A172 (cell line): ENCODE measurements at places on chromosomes 6 and 20. TPM values are rescaled to one million over a fixed set of nuclear protein-coding genes. Genes with fewer than 3 reads are reported as not detected.

TREM1 gene
- total RNA-seq: not detected in 2 replicates

DNA sequence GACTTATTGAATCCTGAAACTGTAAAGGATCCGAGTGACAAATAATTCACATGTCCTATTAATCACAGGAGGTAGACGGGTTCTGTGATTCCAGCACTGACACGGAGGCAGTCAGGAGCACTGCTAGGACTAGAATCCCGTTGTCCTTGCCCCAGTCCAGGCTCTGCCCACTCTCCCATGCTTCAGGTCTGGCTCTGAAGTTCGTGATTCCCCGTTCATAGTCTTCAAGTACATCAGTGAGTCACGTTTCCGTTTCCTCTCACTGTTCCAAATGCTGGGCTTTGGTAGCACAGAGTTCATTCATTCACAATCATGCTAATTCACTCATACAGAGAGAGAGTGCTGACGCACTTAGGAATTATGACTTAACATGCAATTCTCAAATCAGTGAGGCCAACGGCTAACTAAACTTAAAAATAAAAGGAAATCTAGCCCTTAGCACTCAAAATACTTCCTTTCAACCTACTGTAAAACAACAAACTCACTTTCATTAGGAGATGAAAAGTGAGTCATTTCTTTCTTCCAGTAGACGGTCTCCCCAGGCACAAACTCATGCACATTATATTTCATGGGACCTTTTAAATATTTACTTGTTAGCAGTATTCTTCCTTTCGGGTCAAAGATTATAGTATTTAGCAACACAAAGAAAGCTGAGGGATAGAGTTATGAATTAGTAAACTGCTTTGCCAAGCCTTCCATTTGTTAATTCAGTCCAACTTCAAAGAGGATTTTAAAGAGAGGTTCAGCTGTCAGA, 94.0 kb upstream of the NHSL1 start:
- peak; percentile 91 for DNase-seq

- DNase-seq: peak; percentile 34
These were observed 482.3 kb upstream of the MANEA start for GRCh38 chr6:95094751-95095663.

DNA sequence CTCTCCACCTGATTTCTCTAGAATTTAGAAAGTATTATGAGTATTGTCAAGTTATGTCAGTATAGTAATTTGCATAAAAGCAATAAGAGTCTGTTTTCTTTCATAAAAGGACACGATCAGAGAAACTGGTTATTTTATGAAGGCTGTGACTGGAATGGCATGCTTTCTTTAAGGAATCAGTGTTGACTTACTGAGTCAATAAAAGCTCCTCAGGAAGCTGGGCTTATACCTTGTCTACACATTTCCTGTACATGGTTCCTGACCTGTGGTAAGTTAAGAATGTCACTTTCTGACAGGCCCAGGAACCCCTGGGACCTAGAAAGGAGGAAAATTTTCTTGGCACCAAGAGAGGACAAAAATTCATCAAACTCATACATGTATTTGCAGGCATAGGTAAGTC, 1224.0 kb upstream of the ADGRB3 start:
- peak; percentile 4 for DNase-seq

DNA sequence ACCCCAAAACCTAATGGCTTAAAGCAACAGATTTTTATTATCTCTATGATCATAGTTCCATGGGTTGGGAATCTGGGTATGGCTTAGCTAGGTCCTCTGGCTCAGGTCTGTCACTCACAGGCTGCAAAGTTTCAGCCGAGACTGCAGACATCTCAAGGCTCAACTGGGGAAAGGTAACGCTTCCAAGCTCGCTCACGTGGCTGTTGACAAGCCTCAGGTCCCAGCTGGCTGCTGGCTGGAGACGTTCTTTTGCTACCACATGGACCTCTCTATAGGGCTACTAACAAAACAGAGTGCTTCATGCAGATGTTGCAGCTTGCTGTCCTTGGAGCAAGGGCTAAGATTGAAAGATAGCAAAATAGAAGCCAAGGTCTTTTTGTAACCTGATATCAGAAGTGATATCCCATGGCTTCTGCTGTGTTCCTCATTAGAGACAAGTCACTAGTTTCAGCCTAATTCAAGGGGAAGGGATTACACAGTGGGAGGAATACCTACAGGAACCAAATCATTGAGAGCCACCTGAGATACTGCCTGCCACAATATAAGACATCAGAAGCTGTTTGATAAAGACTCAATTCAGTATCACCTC, 6.6 kb downstream of the HTR1E start:
- no peak for DNase-seq

GRCh38 chr6:30113841-30114240, 951 bp upstream of the TRIM31 start:
- DNase-seq: no peak

- DNase-seq: peak; percentile 67
These were observed 54.4 kb downstream of the GNAS start for GRCh38 chr20:58906894-58907293.

GRCh38 chr20:56665806-56666205, 36.7 kb downstream of the TFAP2C start:
- DNase-seq: no peak

- DNase-seq: no peak
These were observed 413.7 kb upstream of the SULF2 start for GRCh38 chr20:48198929-48199451.

DNA sequence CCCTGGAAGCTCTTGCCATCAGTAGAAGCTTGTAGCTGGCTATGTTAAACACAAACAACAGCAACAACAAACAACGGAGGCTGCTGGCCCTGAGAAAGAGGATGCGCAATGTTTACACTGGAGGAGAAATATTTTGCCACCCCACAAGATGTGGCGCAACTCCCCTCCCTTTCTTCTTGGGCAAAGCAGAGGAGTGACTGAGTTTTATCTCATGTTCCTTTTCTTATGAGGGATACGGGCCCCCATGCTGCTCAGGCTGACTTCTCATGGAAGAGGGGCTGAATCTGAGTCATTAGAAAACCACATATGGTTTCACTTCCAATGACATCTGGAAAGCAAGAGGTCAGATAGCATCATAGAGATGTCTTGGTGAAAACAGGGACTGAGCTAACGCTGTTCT, 75.9 kb upstream of the HDDC2 start:
- DNase-seq: peak; percentile 3

MLIP gene
- 0.81 and 1.1 TPM in 2 replicates for total RNA-seq

CFB gene
- 3.7 and 4.0 TPM in 2 replicates for total RNA-seq

DNA sequence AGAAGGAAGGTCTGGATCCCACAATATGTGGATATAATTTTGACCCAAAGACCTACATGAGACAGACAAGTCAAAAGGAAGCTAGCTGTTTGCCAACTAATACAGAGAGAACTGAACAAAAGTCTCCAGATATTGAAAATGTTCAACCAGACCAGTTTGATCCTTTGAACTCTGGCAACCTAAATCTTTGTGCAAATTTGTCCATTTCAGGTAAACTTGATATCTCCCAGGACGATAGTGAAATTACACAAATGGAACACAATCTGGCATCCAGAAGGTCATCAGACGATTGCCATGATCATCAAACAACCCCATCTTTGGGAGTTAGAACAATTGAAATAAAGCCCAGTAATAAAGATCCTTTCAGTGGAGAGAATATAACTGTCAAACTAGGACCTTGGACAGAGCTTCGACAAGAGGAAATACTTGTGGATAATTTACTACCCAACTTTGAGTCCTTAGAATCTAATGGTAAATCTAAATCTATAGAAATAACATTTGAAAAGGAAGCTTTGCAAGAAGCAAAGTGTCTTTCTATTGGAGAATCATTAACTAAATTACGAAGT, 41.9 kb upstream of the SDHAF4 start:
- no peak for DNase-seq

DNA sequence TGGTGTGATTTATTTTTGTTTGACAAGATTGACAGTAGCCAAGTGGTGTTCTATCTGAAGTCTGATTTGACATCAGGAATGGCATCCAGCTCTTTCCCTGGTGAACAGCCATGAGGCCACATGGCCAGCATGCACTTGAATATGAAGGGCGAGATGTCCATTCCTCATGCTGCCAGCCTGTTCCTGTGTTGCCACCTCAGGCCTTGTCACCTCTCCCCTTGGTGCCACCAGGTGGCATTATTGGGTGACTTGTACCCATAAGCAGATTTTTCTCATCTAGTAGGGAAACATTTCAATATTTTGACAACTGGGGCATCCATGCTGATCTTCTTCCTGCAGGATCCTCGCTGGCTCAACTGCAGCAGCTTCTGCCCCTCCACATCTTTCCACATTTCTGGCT, 199.1 kb downstream of the ERMARD start:
- peak; percentile 6 for DNase-seq

GRIK2 gene
- 0.10 and 0.12 TPM in 2 replicates for total RNA-seq

SMOC2 gene
- total RNA-seq: not detected in 2 replicates

PAK5 gene
- not detected in 2 replicates for total RNA-seq

- no peak for DNase-seq
These were observed 72.9 kb downstream of the TOX2 start for GRCh38 chr20:43987531-43987930.

C20orf202 gene
- not detected in 2 replicates for total RNA-seq

FAM162B gene
- not detected in 2 replicates for total RNA-seq

DNA sequence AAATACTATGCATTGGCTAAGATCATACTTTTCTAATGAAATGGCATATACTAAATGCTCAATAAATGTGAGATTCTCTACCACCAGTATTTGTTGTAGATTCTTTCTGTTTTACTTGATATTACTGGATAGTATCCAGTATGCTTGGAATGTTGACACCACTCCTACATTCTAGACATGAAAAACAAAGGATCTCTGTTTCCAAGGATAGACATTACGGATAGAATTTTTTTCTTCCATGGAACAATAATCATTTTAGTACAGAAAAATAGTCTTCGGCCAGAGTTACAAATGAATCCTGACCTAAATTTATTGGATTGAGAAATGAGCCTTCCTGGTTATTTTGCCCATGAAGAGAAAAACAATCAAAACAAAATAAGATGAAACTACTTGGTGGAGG, 258.2 kb upstream of the NT5E start:
- DNase-seq: peak; percentile 2

- no peak for DNase-seq
These were observed 28.8 kb upstream of the GNRH2 start for GRCh38 chr20:3014662-3015061.

DNA sequence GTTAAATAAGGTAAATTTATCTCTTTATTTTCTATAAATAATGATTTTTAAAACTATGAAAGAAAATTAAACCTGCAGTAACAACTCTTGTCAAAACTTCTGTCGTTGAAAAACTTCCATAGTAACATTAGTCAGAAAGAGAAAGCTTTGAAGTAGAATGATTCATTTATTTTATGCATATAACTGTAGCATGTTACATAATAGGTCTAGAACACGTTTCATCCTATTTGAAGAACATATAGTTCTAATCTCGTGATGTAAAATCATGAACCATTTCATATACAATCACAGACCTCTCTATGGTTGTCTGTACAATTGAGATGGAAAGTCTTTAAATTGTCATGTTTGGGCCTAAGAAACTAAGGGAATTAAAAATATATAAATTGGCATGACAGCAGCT, 61.3 kb upstream of the MYLIP start:
- DNase-seq: no peak

GRCh38 chr20:12161734-12162133, 244.0 kb downstream of the BTBD3 start:
- no peak for DNase-seq

PDCD2 gene
- total RNA-seq: 124 and 154 TPM in 2 replicates

GRCh38 chr6:35248300-35248699, 11.2 kb upstream of the ZNF76 start:
- no peak for DNase-seq

ADGRB3 gene
- total RNA-seq: not detected in 2 replicates

GABRR2 gene
- not detected in 2 replicates for total RNA-seq

- no peak for DNase-seq
These were observed 5.4 kb downstream of the IFNGR1 start for GRCh38 chr6:137213813-137214212.

CITED2 gene
- total RNA-seq: 140 and 169 TPM in 2 replicates

CST4 gene
- total RNA-seq: not detected in 2 replicates

- DNase-seq: peak; percentile 98
These were observed 64.1 kb downstream of the FAM50B start for GRCh38 chr6:3913077-3913957.

GRCh38 chr20:25605148-25605547, 18.7 kb downstream of the NANP start:
- no peak for DNase-seq

- DNase-seq: no peak
These were observed 432.8 kb downstream of the CDC5L start for GRCh38 chr6:44820321-44820720.

DNA sequence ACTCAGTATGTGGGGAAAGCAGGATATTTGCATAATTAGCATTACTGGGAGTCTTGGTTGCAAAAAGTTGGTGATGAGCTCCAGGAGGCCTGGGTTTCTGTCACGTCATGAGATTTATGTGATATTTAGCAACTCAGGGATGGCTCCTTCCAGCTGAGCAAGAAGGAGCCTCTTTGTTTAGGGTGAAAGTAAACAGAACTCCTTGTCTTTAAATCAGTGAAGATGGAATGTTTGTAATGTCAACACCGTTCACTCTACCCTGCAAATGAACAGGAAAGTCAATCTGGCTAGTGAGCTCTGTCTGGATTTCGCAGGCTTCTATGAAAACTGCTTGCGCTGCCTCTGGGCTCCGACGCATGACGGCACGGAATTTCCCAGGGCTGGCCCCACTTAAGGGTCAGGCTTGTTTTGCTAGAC, 86.9 kb downstream of the PXDC1 start:
- DNase-seq: no peak

DNA sequence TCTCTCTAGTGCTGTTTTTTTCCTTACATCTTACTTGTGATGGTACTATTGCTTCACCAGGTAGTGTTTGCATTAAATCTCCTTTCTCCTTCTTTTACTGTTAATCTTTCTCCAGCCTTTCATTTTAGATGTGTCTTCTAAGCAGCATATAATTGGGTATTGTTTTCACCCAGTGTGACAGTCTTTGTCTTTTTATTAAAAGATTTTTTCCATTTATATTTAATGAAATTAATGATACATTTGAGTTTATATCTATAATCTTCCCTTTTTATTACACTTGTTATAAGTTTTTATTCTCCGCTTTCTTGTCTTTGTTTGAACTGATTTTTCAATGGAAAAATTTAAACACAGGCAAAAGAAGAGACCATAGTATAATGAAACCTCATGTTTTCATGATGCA, 8.7 kb downstream of the COL20A1 start:
- DNase-seq: no peak
